ENCODE measurements at places on chromosomes 3 and 15.
A peak's percentile ranks its signal among the peaks of the same experiment; 100 is the strongest.

GRCh38 chr15:60110909-60111308 is 106.8 kb downstream of the FOXB1 start:
- no peak for DNase-seq

DNA sequence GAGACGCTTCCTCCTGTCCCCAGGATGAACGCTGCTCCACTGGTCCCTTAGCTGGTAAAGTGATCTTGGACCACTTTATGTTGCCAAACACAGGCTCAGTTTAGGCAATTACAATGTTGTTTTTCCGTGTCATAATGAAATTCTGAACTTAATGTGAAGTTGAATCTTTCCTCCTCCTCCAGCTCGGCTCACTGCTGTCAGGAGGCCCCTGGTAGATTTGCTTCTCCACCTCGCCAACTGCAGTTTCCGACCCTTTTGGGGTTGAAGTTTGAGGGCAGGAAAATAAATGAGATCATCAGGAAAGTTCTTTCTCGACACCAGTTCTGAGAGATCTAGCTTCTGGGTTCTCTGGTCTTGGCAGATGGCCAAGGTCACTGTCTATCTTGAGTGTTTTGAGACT is 27.8 kb downstream of the CFAP161 start:
- no peak for DNase-seq

DNA sequence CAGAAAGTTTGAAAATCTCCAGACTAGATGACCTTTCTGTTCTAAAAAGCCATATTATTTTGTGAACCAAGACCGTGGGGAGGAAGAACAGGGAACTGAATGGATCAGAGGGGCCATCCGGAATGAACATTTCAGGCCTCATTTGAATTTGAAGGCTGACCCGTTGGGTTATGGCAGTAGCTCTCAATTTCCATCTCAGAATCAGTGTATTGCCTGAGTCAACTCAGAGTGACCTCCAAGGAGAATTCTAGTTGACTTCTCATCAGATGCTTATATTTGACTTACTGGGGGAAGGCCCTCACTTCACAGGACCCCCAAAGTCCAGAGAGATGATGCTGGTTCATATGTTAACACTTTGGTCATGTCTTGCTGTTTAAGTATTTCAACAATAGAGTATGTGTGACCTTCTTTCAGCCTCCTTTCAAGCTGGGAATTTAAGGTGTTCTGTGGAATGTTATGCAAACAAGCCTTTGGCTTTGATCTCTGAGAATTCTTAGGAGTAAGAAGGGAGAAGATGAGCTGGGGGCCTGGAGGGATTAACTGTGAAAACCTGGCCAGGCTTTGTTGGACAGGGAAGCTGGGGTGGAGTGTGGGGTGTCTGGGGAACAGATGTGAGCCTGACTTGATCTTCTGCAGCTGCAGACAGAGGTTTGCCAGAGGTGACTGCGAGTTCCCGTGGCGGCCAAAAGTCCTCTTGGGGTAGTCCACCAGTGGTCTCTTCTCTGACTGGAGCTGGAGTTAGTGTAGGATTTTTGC is 111.2 kb upstream of the RGMA start:
- DNase-seq, result no peak

DNA sequence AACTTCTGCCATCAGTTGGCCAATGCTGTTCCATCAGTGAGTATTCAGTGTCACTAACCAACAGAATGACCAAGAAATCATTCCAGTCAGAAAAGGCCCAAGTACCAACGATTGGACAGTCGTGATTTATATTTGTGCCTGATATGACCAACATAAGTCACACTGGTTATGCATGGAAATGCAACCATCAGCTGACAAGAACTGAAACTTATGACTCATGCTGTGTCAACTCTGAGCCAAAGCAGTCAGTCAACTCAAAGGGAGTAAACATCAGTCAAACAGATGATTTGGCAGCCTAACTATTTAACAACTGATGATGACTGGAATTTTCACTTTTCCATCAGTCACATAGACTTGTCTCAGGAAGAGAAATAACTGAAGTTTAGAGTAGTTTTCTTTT is 142.4 kb downstream of the ANXA2 start:
- DNase-seq, result no peak

DNA sequence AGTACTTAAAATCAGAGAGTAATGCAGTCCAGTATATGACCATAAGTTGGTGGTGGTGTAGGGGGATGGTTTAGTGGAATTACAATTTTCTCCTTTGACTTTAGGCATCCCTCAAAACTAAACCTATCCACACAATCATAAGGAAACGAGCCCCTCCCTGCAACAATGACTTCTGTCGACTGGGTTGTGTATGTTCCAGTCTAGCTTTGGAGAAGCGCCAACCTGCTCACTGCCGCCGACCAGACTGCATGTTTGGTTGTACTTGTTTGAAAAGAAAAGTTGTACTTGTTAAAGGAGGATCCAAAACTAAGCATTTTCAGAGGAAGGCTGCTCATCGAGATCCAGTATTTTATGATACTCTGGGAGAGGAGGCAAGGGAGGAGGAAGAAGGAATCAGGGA is 52.8 kb downstream of the MGA start:
- DNase-seq, result no peak

- no peak for DNase-seq
Observed at GRCh38 chr3:71673486-71673885, 51.7 kb downstream of the EIF4E3 start.

DNA sequence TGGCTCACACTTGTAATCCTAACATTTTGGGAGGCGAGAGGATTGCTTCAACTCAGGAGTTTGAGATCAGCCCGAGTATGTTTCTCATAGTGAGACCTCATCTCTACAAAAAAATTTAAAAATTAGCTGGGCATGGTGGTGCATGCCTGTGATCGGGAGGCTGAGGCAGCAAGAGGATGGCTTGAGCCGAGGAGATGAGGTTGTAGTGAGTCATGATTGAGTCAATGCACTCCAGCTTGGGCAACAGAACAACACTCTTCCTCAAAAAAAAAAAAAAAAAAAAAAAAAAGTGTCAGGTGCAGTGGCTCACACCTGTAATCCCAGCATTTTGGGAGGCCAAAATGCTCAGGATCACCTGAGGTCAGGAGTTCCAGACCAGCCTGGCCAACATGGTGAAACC is 2.4 kb downstream of the RPL39L start:
- DNase-seq, result no peak

GRCh38 chr3:44969154-44969827 is 6.7 kb downstream of the ZDHHC3 start:
- DNase-seq, result no peak

GRCh38 chr3:10459954-10460754 is 45.2 kb downstream of the ATP2B2 start:
- DNase-seq, result no peak

DNA sequence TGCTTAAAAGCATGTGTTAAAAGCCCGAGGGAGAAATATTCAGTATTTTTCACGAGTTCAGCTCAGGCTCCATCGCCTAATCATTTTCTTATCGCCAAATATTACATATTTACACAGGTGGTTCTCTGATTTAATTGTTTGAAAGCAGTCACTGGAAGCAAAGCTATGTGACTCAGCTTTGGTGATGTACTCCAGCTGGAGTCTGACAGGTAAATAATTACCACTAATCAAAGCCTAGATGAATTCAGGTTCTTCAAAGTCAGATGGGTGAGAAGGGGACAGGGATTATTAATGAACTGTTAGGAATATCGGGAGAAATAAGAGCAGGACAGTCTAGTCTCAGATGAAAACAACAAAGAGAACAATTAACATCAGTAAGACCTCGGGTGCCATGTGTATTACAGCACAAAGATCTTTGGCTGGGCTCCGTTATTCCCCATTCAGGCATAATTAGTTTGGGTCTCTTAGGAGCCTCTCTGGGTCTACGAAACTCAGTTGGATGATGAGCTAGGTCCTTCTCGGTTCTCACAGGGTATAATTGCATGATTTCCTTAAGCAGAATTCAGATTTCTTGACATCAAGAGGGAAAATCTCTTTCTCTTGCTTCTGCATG is 331.7 kb upstream of the ADAMTS9 start:
- peak; percentile 23 for DNase-seq

DNA sequence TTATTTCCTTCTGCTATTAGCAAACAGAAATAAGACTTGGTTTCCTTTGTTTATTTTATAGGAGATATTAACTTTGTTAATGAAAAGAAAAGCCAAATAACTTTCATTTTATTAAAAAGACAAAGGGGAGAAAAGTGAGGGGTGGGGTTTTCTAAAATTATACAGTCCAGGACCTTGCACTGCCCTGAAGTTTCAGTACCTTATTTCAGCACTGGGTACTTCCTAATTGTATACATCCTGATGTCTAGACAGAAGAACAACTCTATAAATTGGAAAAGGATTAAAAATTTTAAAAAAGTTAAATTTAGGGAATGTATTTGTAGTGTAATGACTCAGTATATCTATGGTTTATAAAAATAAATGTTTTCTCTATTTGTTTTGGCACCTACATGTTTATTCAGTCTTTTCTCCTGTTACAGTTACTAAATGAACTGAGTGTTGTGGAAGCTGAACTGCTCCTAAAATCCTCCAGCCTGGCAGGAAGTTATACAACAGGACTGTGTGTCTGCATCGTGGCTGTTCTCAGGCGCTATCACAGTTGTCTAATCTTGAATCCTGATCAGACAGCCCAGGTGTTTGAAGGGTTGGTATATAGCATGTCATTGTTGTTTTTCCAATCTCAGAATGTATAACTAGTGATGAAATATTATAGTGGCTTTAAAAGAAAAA is 27.6 kb upstream of the P2RY13 start:
- DNase-seq, result no peak

DNA sequence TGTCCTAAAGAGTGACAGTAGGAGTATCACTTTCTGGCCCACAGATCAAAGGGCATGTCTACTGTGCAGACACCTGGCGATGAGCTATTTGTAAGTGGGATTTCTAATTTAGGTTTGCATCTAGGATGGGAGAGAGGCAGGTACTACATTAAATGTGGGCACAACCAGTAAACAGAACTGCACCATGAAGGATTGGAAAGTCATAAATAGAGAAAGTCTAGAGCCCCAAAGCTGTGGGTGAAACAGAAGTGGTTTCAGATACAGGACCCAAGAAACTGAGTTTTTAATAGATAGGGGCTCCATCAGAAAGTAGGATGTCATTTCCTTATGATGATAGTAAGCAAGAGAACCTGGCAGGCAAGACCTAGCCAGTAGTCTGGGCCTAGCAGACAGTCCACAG is 35.2 kb upstream of the SPPL2A start:
- DNase-seq, result no peak

DNA sequence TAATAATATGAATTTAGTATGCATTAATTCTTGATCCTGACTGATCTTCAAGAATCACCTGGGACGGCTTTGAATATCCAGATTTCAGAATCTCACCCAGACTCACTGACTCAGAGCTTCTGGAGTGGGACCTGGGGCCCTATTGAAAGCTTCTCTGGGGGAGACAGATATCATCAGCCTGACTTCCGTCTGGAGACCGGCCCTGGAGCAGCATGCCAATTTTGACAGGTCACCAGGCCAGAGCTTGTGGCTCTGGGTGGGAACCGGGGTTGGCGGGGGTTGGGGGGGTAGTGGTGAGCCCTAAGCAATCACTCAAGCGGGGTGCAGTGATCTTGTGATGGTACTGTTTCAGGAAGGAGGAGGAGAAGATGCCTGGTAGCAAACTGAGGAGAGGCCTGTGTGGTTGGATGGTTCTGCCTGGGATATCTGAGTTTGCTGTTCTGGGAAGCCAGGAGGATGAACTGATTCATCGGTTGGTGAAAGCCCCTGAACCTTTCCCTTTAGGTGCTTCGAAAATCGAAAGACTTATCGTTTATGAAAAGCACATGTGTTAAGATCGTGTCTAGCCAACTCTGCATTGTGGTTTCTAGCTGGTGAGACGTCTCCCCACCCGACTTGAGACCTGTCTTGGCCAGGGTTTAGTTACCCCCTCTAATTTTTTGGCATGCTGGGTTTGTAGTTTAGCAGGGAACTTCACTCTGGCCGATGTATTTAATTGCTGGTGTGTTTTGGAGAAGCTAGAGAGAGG is 263.9 kb upstream of the C2CD4B start:
- DNase-seq, result no peak

DNA sequence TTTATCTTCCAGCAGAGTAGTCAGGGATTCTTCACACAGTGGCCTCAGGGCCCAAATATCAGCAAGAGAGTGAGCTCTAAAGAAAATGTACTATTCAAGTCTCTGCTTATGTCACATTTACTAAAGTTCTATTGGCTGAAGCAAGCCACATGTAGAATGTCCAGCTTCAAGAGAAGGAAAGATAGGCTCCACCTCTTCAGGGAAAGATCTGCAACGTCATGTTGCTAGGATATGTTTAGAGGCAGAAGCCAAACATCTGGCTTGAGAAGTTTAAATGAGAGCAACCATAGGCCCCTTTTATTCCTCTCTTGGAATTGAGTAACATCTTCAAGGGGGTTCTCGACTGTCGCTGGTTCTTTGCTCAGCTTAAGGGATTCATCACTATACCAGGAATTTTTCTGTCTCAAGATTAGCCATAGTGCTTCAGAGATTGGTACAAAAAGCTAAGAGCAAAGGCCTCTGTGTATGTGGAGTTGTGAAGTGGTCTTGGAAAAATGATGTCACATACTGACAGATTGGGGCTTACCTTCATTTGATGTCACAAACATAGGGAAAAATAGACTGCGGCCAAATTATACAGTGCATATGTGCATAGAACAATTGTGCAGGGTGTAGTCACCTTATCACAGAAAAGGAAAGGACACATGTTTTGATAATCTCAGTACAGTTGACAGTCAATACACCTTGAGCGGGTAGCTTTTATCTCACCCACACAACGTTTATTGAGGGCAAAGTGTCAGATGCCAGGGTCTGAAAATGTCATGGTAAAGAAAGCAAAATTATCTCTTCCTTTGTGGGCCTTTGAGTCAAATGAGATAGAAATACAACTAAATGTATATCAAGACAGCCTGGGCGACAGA is 11.3 kb upstream of the THRB start:
- no peak for DNase-seq

DNA sequence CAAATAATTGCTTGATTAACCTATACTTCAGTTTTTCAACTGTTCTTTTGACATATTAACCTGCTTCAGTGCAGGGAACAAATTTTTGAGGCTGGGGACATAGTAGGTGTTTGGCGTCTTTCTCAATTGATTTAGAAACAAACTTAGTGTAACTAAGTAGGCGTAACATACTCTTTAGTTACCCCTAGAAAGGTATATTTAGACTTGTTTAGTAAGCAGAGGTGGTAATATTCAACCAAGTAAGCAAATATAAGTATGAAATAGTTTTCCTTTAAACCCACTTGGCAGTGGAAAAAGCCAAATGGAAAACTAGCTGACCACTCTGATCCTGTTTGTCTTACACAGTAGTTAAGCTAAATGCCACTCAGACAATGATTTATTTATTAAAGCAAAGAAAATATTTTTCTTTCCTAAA is 113.2 kb downstream of the MBNL1 start:
- no peak for DNase-seq

- no peak for DNase-seq
Observed at GRCh38 chr15:41801850-41802455, 25.9 kb upstream of the JMJD7 start.

DNA sequence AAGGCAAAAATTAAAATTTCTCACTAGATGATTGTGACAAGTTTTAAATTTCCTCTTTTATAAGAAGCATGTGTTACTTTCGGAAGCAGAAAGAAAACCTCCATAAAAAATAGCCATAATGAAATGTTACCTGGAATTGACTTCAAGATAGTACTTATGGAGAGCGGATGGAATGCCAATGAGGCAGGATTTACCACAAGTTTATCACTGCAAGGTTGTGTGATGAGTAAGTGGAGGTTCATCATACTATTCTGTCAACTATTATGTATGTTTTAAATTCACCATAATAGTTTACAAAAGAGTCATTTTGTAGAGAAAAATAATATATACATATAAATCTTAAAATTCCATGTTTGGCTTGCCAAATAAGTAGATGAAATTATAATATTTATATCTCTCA is 230.3 kb downstream of the SCAPER start:
- no peak for DNase-seq

- no peak for DNase-seq
Observed at GRCh38 chr3:42507761-42508335, 5.4 kb downstream of the VIPR1 start.

GRCh38 chr3:74370342-74370741 is 244.1 kb downstream of the CNTN3 start:
- DNase-seq, result no peak
